T-helper 9 cell (primary cell): ENCODE measurements at places on chromosomes 2 and 18.

GRCh38 chr18:74509856-74510769 is 13.9 kb downstream of the CNDP2 start:
- DNase-seq = no peak

GRCh38 chr2:189328848-189329245 is 112.4 kb upstream of the WDR75 start:
- DNase-seq = no peak

DNA sequence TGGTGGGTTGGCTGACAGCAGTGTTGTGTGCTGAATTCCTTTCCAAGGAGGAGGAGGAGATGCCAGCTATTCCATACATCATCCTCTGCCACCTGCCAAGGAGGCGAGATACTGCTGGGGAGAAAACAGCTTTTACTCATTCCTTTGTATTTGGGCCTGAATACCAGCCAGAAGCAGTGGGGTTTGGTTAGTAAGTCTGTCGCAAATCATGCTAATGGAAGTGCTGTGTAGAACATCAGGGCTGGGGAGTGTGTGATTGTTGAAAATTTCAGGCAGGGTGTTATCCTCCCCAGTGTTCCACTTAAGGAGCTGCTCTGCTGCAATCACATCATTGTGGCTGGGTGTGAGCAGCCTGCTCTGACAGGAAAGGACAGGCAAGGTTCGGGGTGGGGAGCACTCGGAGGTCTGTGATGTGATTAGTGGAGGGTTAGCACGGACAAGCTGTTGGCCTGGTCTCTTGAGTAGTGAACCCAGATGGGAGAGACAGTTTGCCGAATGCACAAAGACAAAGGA is 128.2 kb upstream of the DLX2 start:
- no peak for DNase-seq

- DNase-seq = no peak
Measured at GRCh38 chr18:66582211-66582610, 21.7 kb downstream of the CDH19 start.

- no peak for DNase-seq
Measured at GRCh38 chr2:39356922-39357639, 80.0 kb downstream of the MAP4K3 start.

DNA sequence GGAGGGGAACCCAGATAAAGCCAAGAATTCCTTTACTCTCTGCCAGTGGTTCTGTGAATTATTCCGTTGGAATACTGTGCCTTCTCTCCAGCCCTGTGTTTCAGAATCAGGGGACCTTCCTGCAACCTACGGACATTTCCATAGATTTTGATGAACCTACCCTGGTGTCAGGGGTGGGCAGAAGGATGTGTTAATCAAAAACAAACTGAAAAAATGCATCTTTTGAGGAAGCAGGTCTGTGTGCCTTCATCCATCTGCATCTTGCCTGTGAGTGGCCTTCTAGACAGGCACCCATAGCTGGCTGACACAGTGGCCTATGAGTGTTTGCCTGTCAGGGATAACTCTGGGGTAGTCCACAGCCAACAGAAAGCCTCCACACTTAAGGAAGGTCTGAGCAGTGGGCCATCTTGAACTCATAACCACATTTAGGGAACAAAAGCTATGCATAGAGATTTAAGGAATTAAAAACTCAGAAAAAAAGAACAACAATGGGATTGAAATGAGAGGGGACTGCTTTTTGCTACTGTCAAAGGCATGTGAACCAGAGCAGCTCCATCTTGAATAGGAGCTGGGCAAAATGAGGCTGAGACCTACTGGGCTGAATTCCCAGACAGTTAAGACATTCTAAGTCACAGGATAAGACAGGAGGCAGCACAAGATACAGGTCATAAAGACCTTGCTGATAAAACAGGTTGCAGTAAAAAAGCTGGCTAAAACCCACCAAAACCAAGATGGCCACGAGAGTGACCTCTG is 45.9 kb upstream of the ITGA6 start:
- DNase-seq = no peak

GRCh38 chr2:134190062-134190806 is 63.6 kb upstream of the MGAT5 start:
- DNase-seq = no peak

GRCh38 chr2:160295519-160296207 is 95.6 kb upstream of the ITGB6 start:
- DNase-seq = no peak

GRCh38 chr2:5544205-5544786 is 147.9 kb upstream of the SOX11 start:
- no peak for DNase-seq

- DNase-seq = peak; percentile 35
Measured at GRCh38 chr2:85584354-85584856, at the start of gene VAMP5. VAMP5 (plus strand) TSS chr2:85584431; CDS start chr2:85584491, 60 bp downstream.

GRCh38 chr2:51535763-51536162 is 503.8 kb upstream of the NRXN1 start:
- DNase-seq = no peak

GRCh38 chr18:51361130-51361860 is 163.8 kb upstream of the MEX3C start:
- no peak for DNase-seq
